ENCODE measurements at places on chromosomes 7 and 10.

GRCh38 chr10:5508786-5509185, 9.4 kb upstream of the CALML5 start:
- DNase-seq = no peak

DNA sequence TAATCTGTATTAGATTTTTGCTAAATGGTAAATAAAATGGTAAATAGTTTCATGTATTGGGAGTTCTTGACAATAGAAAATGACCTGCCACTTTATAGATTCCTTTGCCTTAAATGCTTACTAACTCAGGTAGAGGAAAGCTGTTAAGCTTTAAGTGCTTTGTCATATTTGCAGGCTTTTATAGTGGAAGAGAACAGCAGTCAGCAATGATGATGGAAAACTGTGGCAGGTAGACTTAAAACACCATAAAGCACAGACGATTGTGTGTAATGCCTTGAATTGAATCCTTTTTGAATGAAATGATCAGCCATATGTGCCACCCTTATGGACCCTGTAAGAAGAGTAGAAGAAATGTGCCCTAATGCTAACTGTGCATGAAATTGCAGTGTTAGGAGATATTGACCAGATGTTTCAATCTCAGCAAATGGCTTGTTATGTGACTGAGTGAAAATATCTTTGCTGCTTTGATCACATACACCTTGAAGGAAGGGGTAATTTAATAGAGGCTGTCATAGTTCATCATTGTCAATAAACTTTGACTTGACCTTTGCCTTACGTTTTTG, 230.4 kb downstream of the ADK start:
- DNase-seq = no peak

- no peak for DNase-seq
These were observed 4.6 kb downstream of the NKX2-3 start for GRCh38 chr10:99537086-99537988.

GRCh38 chr7:22700559-22701002, 26.4 kb upstream of the IL6 start:
- peak; percentile 35 for DNase-seq

- DNase-seq = no peak
These were observed 1.2 kb upstream of the MAT1A start for GRCh38 chr10:80290474-80291220.

GRCh38 chr7:116271963-116272886, 61.9 kb downstream of the TES start:
- DNase-seq = peak; percentile 94

GRCh38 chr7:143495851-143496250, 18.2 kb downstream of the TAS2R41 start:
- DNase-seq = no peak

DNA sequence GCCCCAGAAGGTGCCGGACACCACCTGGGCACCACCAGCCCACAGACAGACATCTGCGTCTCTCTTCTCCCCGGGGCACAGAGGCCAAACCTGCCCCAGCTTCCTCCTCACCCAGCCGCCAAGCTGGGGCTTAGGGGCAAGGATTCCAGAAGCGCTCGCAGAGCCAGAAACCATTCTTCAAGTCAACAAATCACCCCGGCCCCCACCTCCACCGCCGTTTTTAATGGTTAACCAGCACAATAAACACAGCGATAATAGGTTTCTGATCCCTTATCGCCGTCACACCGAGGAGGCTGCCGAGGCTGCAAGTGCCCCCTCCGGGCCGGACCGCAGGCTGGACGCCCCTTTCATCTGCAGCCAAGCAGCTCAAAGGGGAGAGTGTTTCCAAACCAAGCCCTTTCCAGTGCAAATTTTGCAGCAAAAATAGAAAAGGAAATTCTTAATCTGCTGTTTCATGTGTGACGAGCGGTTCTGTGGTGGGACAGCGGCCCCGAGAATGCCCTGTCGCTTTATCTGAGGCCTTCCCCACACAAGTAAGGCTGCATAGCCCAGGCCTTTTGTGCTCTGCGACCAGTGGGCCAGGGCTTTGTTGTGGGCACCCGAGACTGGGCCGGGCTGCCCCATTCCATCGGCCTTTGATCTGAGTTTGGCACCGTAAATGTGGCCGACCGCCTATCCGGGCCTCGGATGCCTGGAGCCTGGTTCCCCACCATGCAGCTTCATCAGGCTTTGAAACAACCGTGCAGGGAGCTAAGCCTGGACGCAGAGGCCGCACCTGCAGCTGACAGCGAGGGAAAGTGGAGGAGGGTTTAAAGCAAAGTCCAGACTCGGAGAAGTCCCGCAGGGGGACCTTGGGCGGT, 83.2 kb downstream of the FOXL3 start:
- DNase-seq = no peak

GRCh38 chr10:31031205-31031557, 484 bp downstream of the ZNF438 start:
- no peak for DNase-seq

DNA sequence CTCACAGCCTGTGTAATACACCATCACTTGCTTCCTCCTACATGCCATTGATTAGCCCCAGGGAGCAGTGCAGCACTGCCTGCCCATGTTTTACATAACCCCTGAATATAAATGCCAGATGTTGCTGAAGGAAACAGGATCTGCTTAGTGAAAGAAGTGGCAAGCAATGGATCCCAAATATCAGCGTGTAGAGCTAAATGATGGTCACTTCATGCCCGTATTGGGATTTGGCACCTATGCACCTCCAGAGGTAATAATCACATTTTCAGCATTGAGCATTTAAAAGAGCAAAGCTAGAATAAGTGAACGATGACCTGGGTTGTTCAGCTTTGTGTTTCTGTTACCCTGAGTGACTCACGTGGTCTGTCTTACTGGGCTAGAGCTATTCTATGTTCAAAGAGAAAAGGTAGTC, at the start of gene AKR1C4:
TSS of gene AKR1C4 (plus strand) at position 136 of the 412 bp plus-strand sequence. CDS start at position 167, 31 bp downstream.
- no peak for DNase-seq

GRCh38 chr7:139720705-139721231, 57.0 kb downstream of the HIPK2 start:
- DNase-seq = no peak

DNA sequence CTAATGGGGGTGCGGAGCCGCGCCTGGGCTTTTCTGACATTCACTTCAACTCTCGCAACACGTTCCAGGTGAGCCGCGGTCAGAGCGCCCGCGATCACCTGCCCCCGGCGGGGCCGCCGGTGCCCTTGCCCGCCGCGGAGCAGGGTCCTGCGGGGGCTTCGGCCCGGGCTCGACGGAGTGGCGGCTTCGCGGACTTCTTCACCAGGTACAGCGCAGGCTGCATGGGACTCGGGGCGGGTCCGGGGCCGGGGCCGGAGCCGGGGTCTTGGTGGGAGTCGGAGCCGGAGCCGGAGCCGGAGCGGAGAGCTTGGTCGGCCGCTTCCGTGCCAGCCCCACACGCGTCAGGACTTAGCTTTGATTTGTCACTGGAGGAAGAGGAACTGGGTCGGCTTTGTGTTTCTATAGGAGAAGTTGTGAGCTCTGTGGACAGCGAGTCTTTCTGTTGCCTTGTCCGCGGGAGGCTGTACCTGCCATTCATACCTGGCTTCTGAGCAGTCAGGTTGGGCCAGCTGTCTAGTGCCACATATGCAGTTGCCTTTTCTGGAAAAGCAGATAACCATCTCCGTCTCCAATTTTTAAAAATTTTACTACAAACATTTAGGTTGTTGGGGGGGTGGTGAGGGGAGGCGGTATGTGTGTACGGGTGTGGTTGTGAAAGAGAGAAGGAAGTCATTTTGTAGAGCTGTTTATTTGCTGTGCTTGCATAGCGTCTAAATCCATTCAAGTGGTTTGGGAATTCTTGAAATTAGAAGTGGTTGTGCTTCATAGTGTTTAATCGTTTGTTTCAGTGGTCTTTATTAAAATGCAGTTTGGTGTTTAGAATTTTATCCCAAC, 1.3 kb downstream of the TBC1D12 start:
- peak; percentile 57 for DNase-seq

- peak; percentile 87 for DNase-seq
These were observed 95.0 kb downstream of the CABCOCO1 start for GRCh38 chr10:61757525-61758397.

Data from H4 (cell line).